ENCODE measurements at places on chromosomes 1 and 21.
A peak's percentile ranks its signal among the peaks of the same experiment; 100 is the strongest.

DNA sequence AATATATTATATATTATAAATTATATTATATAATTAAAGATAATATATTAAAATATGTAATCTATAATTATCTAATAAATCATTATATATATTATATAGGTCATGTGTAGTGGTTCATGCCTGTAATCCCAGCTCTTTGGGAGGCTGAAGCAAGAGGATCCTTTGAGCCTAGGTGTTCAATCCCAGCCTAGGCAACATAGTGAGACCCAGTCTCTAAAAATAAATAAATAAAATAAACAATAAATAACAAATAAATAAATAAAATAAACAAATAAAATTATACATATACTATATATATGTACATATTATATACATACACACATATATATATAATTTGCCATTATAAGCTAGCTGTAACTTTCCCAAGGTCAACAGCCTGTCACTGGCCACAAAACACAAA is 277.7 kb downstream of the SETD4 start:
- DNase-seq: no peak

- no peak for DNase-seq
These were observed 2.9 kb upstream of the OLIG1 start for GRCh38 chr21:33067043-33067442.

DNA sequence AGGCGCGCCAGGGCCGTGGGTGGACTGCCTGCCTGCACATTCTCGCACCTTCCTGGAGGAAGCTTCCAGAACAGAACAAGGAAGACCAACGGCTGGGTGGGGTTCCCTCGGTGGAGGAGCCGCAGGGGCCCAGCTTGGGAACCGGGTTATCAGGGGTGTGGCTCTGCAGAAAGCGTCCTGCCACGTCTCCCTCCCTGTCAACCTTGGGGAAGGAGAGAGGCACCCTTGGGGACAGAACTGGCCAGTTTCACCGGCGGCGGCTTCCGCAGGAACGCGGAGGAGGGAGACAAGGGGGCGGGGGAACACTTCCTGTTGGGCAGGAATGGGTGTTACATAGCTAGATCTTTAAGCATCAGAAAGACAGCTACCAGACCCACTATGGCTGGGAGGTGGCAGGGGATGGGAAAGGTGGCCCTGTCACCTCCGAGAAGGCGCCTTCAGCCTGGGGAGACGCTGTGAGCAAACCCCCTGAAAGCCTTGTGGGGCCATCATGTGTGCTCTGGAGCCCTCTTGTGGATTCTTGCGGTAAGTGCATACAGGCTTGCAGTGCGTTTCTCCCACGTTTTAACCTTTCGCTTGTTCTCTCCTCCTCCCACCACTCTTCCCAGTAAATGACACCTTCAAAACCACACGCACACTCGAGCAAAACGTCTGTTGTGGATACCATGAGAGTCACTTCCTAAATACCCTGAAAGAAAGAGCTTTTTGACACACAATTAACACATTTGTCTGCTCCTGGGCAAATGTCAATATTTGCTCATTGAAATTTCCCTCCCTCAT is 3.8 kb upstream of the PLEKHA6 start:
- DNase-seq: peak; percentile 78

DNA sequence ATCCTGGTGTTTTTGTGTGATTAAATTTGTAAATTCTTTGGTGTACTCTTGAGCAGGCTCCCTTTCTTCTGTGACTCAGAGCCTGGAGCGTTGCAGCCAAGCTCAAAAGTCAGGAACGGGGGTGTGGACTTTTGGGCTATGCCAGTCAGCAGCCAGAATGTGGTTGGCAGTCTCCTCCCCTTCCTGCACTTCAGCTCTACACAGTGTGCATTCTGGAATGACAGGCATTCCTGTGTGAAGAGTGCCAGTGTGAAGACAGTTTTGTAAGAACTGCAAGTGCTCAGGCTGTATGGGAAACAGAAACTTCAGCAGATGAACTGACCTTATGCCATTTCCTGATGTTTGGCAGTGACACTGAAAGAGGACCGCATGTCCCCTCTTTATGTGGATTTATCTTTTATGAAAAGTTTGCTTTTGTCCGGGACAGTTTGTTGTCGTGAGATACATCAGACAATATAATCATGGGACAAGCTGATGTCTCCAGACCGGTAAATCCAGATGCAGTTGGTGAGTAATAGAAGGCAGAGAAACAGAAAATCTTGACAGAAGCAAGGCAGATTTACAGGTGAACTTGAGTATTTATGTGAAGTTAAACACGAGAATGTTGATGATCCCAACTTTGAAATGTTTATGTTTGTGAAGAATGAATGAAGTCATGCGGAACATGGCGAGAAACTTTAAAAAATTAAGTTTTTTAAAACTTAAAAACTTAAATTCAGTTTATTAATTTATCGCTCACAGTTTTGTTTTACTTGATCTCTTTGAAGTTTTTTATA is 67.7 kb upstream of the RCC1 start:
- no peak for DNase-seq

GRCh38 chr1:153312570-153313186 is at the start of gene PGLYRP3:
Gene PGLYRP3 (minus strand): TSS chr1:153312952. CDS start chr1:153310665, 2,287 bp downstream.
- no peak for DNase-seq

- no peak for DNase-seq
These were observed 81.4 kb downstream of the SMYD2 start for GRCh38 chr1:214362188-214362882.

DNA sequence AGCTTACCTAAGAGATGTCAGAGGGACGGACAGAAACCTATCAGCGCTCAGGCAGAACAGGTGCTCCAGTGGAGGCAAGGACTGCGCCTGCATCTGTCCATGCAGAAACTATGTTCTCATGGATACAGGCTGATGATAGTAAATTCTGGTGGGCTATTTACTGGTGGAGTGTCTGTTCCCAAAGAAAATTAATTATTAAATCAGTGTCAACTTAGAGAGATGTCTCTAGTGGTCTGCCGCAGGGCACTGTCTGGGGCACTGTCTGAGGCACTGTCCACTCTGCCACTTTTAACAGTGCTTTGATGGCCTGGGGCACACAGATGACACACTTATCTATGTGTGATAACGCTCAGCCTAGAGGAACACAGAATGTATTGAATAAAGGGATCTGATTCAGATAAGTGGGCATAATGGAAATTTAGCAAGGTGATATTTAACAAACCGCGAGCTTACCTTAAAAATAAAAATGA is 148.1 kb downstream of the RGS7 start:
- DNase-seq: no peak

DNA sequence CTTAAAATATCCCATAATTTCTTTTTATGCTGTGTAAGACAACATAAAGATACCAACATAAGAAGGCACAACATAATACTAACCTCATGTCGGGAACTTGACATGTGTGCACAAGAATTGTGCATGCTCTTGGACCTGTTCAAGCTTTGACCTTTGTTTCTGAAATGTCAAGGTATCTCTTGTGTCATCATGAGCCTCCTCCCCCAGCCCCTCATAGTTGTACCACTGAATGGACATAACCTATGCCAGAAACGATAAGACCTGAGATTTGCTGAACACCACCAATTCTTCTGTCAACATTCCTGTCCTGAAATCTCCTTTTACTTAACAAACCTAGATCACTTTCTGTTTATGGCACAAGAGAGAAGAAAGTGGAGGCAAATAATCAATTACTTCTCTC is 29.4 kb upstream of the PROX1 start:
- DNase-seq: no peak
